HEK293T (cell line): ENCODE measurements at places on chromosomes 11 and 22.

GRCh38 chr11:44005063-44005701 is 42.6 kb upstream of the ACCSL start:
- DNase-seq = no peak

- DNase-seq = no peak
Measured at GRCh38 chr11:72573855-72574445, 100.3 kb downstream of the PDE2A start.

DNA sequence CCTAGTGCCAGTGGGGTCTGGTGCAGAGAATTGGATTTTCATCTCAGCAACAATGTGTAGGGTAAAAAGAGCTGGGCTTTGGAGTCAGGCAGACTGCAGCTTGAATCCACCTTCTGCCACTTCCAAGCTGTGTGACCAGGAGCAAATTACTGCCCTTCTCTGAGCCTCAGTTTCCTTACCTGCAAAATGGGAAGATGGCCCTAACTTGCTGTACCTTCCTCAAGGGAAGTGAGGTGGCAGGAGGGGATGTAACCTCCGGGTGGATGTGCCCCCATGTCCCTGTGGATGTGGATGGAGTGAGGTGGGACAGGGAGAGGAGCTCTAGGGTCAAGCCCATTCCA is 90.9 kb downstream of the CACNA1I start:
- DNase-seq = no peak

DNA sequence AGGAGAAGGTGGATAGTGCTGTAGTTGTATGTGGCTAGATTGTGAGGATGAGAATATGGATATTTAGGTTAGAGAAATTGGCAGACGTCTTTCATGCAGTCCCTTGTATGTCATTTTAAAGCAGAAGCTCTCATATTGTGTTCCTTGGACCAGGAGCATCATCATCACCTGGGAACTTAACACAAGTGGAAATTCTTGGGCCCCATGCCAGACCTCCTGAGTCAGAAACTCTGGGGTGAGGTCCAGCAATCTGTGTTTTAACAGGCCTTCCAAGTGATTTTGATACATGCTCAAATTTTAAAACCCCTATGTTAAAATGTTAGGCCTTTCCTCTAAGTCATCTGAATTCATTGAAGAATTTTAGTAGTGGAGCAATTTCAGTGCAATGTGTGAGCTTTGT is 34.8 kb downstream of the JHY start:
- DNase-seq = no peak

DNA sequence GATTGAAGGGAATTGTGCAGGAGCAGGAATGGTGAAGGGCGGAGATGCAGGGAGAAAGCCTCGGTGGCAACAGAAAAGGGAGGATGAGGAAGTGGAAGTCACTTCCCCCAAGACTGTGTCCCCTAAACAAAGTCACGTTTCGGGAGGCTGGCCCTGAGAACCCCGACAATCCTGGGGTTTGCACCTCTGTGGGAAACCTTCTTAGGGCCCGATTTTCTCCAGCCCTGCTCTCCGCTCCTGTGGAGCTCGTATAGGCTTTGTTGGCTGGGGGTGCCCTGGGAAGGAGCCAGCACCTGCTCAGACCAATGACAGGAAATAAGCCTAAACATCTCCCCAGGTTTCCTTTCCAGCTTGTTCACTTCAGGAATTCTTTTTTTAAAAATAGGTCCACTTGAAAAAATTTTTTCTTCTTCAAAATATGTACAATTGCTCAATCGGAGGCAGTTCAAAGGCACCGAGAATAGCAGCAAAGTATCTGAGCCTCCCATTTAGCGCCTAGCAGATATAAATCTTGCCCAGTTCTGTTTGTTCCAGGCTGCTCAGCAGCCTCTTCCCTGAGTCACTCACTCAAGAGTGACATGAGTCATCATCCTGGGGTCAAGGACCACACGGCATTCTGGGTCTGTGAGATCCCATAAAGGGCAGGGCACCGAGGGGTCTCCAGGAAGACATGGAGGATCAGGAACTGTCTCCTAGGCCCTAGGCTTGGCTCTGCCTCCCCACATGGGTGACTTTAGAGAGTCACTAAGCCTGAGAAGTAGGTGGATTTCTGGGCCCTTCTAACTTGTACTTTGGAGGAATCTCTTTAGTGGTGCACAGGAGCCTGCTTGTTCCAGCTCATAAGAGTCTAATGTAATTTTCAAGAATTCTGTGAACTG is 34.0 kb downstream of the IRAG1 start:
- DNase-seq = peak; percentile 14

DNA sequence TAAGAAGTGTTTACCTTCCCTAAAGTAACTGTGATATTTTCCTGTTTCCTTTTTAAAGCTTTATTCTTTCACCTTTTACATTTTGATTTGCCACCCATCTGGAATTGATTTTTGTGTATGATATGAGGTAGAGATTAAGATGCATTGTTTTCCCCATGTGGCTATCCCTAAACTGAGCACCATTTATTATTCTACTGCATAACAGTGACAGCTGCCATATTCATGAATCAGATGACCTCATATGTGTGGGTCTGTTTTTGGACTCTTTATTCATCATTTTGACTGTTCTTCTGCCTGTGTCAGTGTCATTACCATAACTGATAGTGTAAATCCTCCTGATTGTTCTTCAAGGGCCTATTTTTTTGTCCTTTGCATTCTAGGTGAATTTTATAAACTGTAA is 50.8 kb downstream of the HIPK3 start:
- DNase-seq = no peak
